ENCODE measurements at places on chromosomes 1 and 21.
A peak's percentile ranks its signal among the peaks of the same experiment; 100 is the strongest.

- DNase-seq = no peak
Measured at GRCh38 chr1:1075148-1075935, 1.2 kb upstream of the RNF223 start.

- no peak for DNase-seq
Measured at GRCh38 chr1:204345941-204346645, 13.6 kb downstream of the PLEKHA6 start.

DNA sequence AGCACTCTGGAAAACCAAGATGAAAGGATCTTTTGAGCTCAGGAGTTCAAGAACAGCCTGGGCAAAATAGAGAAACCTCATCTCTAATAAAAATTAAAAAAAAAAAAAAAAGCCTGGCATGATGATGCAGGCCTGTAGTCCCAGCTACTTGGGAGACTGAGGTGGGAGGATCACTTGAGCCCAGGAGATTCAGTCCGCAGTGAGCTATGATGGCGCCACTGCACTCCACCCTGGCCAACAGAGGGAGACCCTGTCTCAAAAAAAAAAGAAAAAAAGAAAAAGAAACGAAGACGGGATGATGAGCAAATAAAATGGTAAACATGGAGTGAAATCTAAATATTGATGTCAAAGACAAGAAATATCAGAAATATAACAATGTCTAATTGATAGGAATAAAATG is 31.6 kb downstream of the ATP2B4 start:
- no peak for DNase-seq

DNA sequence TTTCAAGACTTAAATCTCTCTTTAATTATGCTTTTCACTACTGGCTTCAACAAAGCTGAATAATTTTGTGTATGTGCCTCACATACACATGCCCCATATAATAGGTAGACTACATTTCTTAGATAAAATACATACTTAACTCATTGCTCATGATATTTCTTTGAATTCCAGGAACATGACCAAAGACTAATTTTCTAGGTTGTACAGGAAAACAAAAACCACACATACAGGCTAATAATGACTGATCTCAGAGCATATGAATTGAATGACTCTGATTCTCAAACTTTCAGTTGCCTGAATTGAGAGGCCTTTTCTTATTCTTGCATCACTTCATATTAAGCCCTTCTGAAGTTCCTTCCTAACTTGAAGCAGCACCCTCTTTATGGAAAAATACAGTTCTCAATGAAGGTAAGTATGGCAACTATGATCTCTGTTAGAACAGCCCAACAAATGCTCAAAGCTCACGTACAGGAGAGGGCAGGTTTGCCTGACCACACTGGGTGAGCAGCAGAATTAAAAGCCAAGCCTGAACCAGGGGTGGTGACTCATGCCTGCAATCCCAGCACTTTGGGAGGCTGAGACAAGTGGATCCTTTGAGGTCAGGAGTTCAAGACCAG is 22.6 kb upstream of the UAP1 start:
- DNase-seq = no peak

DNA sequence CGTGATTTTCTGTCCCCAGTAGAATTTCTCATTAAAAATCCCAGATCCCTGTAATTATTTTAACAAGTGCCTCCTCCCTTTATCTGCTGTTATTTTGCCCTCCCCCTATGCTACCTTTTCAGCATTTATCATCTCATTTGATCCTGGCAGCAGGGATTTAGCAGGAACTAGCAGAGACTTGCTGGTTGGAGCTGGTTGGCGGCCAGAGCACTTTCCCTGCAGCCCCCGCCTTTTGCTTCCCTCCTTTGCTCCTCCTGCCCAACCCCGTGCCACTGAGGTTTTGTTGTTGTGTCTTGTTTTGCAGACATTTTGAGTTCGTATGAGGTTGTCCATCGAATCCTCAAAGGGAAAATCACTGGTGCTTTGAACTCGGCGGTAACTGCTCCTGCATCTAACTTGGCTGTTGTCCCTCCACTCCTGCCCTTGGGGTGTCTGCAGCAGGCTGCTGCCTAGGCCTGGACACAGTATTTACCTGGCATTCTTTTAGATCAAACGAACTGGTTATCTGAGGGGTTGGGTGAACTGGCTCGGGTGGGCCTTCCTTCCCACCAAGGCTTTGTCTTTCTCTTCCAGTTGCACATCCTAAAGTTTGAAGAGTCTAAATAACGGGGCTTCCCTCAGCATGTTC is 11.2 kb downstream of the UBE2Q1 start:
- no peak for DNase-seq

DNA sequence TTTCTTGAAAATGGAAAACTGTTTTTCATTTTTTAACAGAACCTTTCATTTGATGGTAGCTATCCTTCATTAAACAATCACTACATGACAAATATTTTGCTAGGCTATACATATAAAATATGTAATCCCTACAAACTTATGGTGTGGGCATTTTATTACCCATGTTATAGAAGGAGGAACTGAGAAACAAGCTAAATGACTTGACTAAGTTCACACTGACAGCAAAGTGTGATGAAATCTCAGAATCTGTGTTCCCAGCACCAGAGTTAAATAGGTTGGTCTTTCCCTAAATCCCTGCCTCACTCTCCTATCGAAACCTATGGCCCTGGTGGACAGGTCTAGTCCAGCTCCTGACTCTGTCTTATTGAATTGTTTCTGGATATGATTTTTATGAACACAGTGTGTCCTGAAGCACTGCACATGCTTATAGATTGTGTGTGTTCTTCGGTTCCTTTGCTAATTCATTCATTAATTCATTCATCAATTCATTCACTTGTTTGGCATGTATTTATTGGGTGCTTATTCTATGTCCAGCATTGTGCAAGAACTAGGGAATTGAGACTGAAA is 301.0 kb downstream of the GRIK1 start:
- DNase-seq = no peak

DNA sequence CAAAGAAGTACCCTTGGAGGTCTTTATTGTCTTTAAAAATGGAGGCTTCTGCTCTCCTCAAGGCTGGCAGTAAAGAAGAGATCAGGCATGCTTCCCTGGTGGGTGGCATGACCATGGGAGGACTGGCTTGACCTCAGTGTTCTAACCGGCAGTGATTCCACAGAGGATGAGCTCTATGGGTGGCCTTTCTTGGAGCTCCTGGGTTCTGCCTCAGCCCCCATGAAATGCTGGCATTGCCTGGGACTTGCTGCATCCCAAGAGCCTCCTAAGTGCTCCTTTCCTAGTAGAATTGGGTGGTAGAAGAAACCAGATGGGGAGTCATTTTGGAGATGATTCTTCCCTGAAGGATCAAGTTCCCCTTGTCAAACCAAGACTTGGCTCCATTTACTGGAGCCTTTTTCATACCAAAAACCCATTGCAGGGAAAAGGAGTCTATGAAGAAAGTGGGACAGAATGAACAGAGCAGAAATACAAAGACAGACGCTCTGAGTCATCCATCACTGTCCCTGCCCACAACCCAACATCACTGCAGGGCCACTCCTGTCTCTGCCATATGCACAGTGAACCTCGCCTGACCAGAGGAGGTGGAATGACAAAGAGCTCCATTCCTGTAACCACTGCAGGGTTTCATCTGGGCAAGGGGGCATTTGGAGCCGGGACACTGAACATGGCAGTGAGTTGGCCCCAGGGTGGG is 42.4 kb downstream of the RIMS3 start:
- no peak for DNase-seq

DNA sequence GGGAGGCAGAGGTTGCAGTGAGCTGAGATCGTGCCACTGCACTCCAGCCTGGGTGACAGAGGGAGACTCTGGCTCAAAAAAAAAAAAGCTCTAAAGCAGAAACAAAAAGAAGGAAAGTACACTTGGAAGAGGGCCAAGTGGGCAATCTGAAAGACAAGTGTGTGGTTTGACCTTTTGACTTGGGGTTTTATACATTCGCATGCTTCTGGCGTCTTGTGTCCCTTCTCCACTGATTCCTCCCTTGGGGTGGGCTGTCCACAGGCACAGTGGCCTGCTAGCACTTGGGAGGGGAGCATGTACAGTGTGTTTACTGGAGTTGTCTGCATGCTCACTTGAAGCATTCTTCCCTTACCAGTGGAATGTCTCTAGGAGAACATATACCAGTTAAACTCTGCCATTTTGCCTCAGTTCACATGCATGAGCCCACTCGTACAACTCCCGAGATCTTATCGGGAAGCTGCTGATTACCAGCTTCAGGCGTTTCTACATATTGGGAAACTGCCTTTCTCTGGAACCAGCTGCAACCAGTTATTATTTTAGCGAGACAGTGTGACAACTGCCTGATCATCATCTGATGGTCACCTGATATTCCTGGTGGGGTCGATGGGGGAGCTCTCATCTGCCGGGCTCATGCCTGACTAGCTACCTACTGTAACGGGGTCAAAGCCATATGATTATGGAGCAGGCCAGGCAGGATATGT is 113.5 kb upstream of the ZNF678 start:
- DNase-seq = no peak

- no peak for DNase-seq
Measured at GRCh38 chr1:27971674-27972073, 11.9 kb downstream of the XKR8 start.

DNA sequence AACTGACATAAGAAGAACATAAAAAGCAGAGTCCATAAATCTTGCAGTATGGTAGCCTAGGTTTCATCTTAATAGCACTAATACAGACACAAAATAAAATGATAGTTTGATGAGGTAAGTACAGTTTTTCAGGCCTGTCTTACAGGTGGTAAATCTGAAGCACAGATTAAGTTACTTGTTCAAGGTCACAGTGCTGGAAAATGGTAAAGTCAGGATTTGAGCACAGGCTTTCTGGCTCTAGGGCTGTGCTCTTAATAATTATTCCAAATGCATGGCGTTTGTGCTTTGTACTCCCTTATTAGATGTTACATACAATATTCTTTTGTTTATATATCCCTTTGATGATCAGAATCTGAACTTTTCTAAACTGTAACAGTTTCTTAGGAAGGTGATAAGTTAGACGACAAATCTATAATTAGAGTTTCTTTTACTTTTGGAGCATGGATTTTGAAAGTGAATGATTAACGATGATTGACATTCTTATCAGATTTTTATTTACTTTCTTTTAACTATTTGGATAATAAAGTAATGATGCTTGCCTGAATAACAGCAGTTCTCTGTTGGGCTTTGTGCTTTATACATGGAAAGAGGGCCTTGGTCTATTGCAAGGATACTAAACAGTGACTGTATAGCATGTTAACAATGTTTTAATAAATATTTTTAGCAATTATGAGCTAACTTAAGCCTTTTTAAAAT is 101.5 kb upstream of the CACYBP start:
- DNase-seq = no peak

GRCh38 chr21:29812947-29813346 is 126.8 kb downstream of the GRIK1 start:
- no peak for DNase-seq

DNA sequence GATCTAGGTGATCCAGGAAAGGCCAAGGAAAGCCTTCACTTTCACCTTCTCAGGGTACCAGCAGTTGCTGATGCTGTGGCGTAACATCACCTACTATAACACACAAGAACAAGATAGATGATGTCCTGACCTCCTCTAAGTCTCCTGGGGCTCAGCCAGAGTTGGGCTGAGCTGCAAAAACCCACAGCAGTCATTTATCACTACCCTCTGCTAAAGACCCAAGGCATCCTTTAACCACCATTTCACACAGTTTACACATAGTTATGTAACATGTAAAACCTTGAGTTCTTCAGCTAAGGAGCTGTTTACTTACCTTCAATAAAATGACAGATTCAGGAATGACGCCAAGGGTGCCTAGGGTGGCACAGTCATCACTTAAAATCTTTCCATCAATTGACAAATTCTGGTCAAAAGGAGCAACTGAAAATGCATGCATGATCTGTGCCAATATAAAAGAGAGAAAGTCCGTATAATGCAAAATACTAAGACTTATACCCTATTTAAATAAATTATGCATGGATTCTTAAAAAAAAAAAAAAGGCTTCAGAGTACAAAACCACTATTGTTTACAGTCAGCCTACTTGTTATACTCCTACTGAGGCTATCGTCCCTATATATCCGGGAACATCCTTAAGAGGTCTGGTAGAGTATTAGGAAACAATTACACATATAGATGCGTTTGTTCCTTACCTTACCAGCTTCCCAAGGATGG is 20.7 kb upstream of the RAP1GAP start:
- no peak for DNase-seq

GRCh38 chr1:214123061-214123784 is 135.4 kb downstream of the PROX1 start:
- peak; percentile 83 for DNase-seq

DNA sequence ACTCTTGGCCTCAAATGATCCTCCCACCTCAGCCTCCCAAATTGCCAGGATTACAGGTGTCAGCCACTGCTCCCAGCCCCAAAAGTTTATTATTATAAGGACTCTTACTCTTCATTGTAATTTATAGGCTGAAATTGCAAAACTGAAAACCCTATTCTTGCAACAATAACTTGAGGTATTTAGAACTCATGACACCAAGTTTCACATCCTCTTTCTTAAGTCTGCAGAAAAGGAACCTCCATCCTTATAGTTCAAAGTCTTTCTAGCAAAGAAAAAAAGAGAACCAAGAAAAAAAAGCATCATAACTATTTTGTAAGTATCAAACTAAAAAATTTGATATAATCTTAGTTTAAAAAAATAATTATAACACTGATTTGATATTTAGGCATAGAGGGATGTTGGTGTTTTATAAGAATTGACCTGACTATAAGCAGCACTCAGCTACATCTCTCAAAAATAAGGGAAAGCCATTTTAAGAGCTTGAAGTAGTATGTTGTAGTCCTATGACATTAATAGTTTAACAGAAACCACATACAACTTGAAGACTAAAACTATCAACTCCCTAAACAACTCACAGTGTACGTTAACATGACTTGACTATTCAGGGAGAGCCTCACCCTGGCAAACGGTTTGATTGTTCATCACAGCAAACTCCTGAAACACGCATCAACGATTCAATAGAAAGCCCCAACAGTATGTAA is 122.4 kb downstream of the AKT3 start:
- DNase-seq = no peak

DNA sequence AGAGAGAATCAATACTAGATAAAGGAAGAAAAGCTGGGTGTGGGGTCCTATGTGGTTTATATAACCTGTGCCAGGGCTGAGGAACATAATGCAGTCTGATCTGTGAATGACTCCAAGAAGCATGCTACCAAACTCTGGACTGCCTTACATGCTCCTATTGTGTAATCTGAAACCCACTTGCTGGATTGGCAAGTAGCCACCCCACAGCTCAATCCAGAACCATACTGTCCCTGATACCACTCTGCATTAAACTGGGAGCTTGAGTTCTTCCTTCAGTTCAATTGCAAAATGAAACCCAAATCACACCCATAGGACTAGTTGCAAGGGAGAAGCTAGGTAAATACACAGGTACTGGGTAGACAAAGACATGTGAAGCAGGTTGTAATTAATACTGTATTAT is 115.4 kb upstream of the NEGR1 start:
- no peak for DNase-seq

DNA sequence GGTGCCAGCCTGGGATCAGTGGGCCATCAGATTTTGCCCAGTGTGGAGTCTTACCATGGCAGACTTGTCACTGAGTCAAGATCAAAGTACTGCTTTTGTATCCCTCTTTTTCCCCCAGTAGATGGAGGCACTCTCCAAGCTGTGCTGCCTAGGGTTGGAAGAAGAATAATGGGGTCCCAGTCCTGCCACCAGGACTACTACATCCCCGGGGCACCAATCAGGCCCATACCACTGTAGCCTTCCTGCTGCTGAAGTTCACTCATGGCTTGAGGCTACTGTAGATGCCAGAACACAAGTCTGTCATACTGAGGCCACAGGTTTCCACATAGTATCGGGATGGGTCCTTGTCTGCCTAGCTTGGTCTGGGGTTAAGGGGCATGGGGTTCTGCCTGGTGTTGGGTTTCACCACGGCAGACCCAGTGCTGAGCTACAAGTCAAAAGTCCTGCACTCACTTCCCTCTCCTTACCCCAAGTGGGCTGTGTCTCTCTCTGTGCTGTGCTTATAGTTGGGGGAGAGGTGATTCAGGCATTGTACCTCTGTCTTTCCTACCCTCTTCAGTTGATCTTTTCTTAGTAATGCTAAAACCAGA is 53.4 kb downstream of the PKN2 start:
- no peak for DNase-seq

Data from HEK293T (cell line).